Activated T-helper 2 cell treated with anti-CD3 and anti-CD28 coated beads, Interferon-gamma antibody, Interleukin-2, Interleukin-4, amounts not matched to agents 10 μg/mL and 5 μg/mL and 100 μg/mL, durations not matched to agents 14 hours and 24 hours and 36 hours (primary cell): ENCODE measurements at places on chromosomes 1 and 21.
A peak's percentile ranks its signal among the peaks of the same experiment; 100 is the strongest.

- no peak for DNase-seq
- H3K4me1 ChIP-seq = no peaks in the 10 kb centered on the region
- no peaks in the 10 kb centered on the region for H3K27me3 ChIP-seq
- H3K4me3 ChIP-seq = no peak overlapping the region
These were observed 3.2 kb upstream of the PADI4 start for GRCh38 chr1:17304826-17305175.

DNA sequence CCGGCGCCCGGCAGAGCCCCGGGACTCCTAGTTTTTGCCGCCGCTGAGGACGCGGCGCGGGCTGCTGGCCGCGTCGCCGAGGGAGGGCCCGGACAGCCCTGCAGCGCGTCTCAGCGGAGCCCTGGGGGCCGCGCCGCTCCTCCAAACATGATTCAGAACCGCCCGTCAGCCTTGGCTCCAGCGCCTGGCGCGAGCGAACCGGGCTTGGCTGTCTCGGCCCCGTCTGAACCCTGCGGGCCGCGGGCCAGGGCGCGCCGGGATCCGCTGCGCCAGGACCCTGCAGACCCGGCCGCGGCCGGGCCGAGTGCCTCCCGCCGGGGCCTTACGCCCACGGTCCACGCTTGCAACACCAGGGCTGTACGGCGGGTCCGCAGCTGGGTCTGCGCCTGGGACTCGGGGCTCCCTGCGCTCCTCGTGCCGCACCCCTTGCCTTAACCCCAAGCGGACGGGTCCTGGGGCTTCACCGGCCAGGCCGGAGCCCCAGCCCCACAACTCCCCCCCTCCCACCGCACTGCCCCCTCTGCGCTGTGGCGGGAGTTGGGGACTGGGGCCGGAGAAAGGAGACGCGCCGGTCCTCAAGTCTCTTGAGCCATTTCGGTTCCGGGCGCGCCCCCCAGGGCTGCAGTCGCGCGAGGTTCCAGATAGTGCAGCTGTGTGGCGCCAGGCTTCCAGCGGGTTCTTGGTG lies 48.4 kb upstream of the CD34 start:
- H3K4me3 ChIP-seq = peak overlapping the region; percentile 63
- H3K27me3 ChIP-seq = peaks cover 61% of the 10 kb centered on the region
- no peaks in the 10 kb centered on the region for H3K36me3 ChIP-seq
- no peak for DNase-seq

DNA sequence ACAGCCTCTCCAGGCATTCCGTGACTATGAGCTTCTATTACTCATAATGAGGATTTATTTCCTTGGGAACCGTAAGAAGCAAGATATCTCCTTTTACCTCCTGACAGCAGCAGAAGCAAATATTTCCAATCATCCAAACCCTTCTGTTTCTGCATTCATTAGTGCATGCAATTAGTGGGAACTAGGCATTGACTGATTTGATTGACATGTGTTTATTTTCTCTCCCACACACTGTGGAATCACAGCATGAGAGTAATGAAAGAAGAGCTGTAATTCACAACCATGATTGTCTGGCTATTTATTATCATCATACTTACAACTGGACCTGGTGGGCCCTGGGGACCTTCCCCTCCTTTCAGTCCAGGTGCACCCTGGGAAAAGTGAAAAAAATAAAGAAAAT lies 146.8 kb downstream of the COL11A1 start:
- no peaks in the 10 kb centered on the region for H3K4me1 ChIP-seq
- DNase-seq = no peak
- no peaks in the 10 kb centered on the region for H3K27me3 ChIP-seq
- H3K36me3 ChIP-seq = no peaks in the 10 kb centered on the region
- no peak overlapping the region for H3K4me3 ChIP-seq
- H3K27ac ChIP-seq = no peak overlapping the region

DNA sequence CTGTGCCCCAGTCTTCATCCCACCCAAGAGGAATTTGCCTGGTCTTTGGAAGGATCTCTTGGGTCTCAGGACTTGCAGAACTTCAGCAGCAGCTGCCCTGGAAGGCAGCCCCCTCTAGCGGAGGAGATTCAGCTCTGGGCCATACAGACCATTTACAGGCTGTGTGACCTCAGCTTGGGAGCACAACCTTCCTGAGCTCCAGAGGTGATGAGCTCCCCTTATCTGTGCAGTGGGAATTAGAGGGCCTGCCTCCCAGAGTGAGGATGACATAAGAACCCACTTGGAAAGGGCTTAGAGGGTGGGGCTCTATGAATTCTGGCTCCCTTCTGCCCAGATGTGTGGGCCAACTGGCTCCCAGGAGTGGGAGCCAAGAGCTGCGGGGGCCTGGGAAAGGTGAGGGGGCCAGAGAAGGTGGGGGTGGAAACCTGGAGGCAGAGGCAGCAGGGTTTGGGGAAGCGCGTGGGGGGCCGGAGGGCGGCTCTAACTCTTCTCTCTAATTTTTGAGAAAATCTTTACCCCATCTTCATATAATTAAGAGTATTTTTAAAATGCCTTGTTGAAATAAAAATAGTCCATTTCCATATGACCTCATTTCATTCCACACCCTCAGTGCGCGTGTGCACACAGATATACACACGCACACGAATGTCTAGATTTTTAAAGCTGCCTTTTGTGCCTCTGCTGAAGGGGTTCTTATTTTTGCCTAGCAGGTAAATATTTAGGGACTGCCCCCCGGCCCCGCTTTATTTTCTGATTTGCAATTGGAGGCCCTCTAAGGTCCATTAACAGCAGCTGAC lies 21.5 kb downstream of the EPHB2 start:
- no peaks in the 10 kb centered on the region for H3K36me3 ChIP-seq
- H3K27ac ChIP-seq = no peak overlapping the region
- DNase-seq = no peak
- H3K4me1 ChIP-seq = no peaks in the 10 kb centered on the region

DNA sequence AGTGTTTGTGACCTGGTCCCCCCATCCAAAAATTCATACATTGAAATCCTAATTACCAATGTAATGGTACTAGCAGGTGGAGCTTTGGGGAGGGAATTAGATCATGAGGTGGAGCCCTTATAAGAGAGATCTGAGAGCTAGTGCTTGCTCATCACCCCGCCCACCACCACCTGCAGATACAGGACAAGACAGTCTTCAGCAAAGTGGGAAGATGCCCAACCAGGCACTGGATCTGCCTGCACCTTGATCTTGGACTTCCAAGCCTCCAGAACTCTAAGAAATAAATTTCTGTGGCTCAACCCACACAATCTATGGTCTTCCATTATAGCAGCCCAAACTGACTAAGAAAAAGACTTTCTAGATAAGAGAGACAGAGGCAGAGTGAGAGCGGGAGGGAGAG lies 343.4 kb downstream of the LRRIQ3 start:
- no peak overlapping the region for H3K4me3 ChIP-seq
- H3K36me3 ChIP-seq = no peaks in the 10 kb centered on the region
- no peak for DNase-seq

DNA sequence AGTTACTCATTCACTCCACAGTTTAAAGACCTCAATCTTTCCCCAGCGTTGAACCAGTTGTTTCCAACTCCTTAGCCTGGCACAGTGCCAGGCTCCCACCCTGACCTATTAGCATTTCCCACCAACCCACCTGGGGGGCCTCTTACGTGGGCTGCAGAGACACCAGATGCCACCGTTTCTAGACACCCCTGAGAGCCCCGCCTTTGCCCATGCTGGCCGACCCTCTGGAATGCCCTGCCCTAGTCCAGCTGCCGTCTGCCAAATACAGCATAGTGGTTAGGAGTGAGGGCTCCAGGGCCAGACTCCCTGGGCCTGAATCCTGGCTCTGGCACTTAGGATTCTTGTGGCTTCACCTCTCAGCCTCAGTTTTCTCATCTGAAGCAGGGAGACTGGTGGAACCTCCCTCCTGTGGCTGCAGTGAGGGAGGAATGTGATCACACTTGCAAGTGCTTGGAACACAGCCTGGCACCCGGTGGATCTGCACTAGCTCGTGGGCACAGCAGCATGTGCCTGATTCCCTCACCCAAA lies 65.2 kb downstream of the TMCO4 start:
- no peaks in the 10 kb centered on the region for H3K27me3 ChIP-seq
- no peak for DNase-seq
- H3K27ac ChIP-seq = no peak overlapping the region
- H3K4me1 ChIP-seq = no peaks in the 10 kb centered on the region
- H3K4me3 ChIP-seq = no peak overlapping the region

- no peaks in the 10 kb centered on the region for H3K36me3 ChIP-seq
- no peaks in the 10 kb centered on the region for H3K4me1 ChIP-seq
- H3K4me3 ChIP-seq = no peak overlapping the region
- DNase-seq = no peak
- no peak overlapping the region for H3K27ac ChIP-seq
These were observed 49.7 kb upstream of the EPB41 start for GRCh38 chr1:28864695-28865094.

DNA sequence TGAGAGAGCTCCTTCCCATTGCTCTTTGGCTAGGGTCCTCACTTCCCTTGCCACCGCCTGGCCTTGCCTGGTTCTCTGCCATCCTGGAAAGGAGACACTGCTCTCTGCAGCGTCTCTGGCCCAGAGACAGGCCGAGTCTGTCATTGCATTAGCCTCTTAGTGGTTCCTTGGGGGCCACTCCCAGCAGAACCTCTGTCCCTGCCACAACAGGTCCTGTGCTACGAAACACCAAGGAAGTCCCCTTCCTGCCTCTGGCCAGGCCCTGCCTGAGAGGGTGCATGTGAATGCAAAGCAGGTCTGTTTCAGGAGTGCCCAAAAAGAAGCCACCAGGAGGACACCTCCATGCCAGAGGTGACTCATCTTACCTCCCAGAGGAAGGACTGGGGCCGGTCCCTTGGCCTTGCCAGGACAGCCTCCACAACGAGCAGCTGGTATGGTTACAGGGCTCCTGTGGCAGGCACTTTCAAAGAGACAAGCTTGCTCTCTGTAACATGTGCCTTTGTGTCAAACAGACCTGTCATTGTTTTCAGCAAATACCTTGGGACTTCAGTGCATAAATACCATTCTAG lies 59.6 kb downstream of the VPS26C start:
- peaks cover 12% of the 10 kb centered on the region for H3K4me1 ChIP-seq
- no peak overlapping the region for H3K4me3 ChIP-seq
- H3K36me3 ChIP-seq = peaks cover 5% of the 10 kb centered on the region
- DNase-seq = no peak
- peaks cover 3% of the 10 kb centered on the region for H3K27me3 ChIP-seq

DNA sequence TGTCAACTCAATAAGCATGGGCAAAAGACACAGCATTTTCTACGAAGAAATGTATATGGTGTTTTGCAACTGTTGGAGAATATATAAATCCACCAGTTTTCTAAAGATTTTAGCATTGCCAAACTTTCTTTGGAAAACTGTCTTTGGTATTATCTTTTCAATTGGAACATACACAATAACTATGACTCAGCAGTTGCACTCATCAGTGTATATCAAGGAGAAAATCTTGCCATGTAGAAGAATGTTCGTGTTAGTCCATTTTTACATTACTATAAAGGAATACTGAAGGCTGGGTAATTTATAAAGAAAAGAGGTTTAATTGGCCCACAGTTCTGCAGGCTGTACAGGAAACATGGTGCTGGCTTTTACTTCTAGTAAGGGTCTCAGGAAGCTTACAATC lies 41.1 kb downstream of the PRKAA2 start:
- no peak overlapping the region for H3K27ac ChIP-seq
- DNase-seq = no peak
- H3K36me3 ChIP-seq = no peaks in the 10 kb centered on the region
- no peaks in the 10 kb centered on the region for H3K4me1 ChIP-seq
- no peak overlapping the region for H3K4me3 ChIP-seq

DNA sequence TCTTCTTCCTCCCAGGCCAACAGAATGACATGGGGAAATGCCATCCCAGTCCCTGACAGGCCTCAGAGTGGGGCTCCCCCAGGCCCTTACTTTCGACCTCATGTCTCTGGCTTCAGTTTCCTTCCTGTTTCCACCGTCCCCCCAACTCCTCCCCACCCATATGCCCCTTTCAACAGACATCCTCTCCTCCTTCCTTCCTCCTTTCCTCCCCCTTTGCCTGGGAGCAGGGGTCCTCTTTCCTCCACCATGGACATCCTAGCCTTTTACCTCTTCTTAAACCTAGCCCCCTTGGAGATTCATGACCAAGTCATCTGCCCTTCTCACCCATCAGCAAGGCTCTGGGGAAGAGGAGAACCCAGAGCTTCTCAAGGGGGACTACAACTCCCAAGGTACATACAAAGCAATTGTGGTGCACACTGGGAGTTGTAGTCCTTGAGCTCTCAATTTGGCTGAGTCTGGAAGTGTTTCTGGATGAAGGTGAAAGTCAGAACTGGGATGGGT lies 4.0 kb downstream of the ZBTB7B start:
- H3K36me3 ChIP-seq = peaks cover 47% of the 10 kb centered on the region
- no peaks in the 10 kb centered on the region for H3K27me3 ChIP-seq
- peak overlapping the region; percentile 76 for H3K4me3 ChIP-seq
- H3K4me1 ChIP-seq = peaks cover 33% of the 10 kb centered on the region
- H3K27ac ChIP-seq = peak overlapping the region; percentile 96

- H3K36me3 ChIP-seq = no peaks in the 10 kb centered on the region
- H3K27me3 ChIP-seq = no peaks in the 10 kb centered on the region
- no peaks in the 10 kb centered on the region for H3K4me1 ChIP-seq
- H3K27ac ChIP-seq = no peak overlapping the region
- DNase-seq = no peak
- H3K4me3 ChIP-seq = no peak overlapping the region
These were observed 319.8 kb downstream of the LMO4 start for GRCh38 chr1:87648323-87649119.

DNA sequence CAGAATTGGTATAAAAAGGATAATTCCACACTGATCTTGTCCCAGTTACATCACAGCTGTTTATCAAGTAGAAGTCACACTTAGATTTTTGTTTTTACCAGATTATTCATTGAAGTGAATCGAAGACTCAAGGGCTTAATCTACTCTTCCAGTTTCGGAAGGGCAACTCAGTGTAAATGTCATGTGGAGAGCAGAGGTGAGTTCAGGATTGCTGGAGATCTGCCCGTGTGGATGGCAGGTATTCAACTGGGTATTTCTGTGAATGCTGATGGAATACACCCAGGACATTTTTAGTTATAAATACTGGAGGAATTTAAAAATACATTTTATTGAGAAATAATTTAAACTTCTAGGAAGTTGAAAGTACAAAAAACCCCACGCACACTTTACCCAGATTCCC lies 19.4 kb downstream of the CC2D1B start:
- no peak overlapping the region for H3K27ac ChIP-seq
- H3K4me1 ChIP-seq = no peaks in the 10 kb centered on the region
- no peak overlapping the region for H3K4me3 ChIP-seq
- no peaks in the 10 kb centered on the region for H3K27me3 ChIP-seq
